IMR-90 (cell line): ENCODE measurements at places on chromosomes 11 and 22. TPM values are rescaled to one million over a fixed set of nuclear protein-coding genes. Genes with fewer than 3 reads are reported as not detected.

Gene ELF5
- not detected in 2 replicates for polyA plus RNA-seq

Gene DLG2
- 0.22 and 0.31 TPM in 2 replicates for polyA plus RNA-seq

Gene TRIM51
- not detected in 2 replicates for polyA plus RNA-seq

Gene KRTAP5-8
- polyA plus RNA-seq: 0.07 TPM in 1 of 2 replicates, not detected in the other

Gene EFCAB6
- polyA plus RNA-seq: 0.30 and 0.44 TPM in 2 replicates

GRCh38 chr11:114281388-114281956, 14.7 kb upstream of the NNMT start:
- no peak for DNase-seq
- peaks cover 18% of the 10 kb centered on the region for H3K4me1 ChIP-seq
- H3K36me3 ChIP-seq: no peaks in the 10 kb centered on the region
- no peak overlapping the region for H3K4me3 ChIP-seq

GRCh38 chr11:12216041-12216451, 105.7 kb downstream of the MICAL2 start:
- no peak overlapping the region for H3K27ac ChIP-seq
- no peak for DNase-seq
- peaks cover 34% of the 10 kb centered on the region for H3K4me1 ChIP-seq
- no peak overlapping the region for H3K4me3 ChIP-seq

DNA sequence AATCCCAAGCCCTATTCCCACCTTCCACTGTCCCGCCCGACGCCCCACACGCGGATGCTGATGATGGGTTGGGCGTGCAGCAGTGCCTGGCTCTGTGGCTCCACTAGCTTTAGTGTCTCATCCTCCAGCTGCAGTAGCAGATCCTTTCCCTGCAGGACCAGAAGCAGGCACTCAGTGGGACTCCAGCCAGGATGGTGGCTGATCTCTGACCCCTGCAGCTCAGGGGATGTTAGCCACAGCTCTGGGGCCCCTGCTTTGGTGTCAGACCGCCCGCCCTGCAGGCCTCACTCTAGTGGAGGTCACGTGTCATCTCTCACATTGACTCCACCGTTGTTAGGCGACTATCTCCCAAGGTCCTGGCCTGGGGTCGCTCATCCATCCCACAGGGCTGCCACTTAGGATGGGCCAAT, 11.8 kb downstream of the SMPD1 start:
- H3K27ac ChIP-seq: no peak overlapping the region
- DNase-seq: no peak
- H3K4me1 ChIP-seq: peaks cover 16% of the 10 kb centered on the region
- no peak overlapping the region for H3K4me3 ChIP-seq
- H3K27me3 ChIP-seq: no peaks in the 10 kb centered on the region
- H3K36me3 ChIP-seq: peaks cover 23% of the 10 kb centered on the region; the same call in 1 of the 2 replicates

DNA sequence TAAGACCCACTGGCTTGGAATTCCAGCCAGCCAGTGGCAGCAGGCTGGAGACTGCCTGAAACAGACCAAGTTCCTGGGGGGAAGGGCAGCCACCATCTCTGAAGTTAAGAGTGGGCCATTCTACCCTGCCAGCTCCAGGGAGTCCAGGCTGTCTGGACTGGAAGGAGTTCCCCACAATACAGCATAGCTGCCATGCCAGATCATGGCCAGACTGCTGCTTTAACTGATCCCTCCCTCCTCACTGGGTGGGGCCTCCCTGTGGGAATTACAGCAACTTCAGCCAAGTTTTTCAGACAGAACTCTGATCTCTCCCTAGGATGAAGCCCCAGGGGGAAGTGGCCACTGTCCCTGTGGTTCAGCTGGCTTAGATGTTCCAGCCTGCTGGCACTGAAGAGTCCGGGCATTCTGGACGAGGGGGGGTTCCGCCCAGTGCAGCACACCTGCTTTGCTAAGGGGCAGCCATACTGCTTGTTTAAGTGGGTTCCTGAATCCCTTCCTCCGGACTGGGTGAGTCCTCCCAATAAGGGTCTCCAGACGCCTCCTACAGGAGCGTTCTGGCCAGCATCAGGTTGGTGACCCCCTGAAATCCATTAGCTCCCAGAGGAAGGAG, 455.4 kb downstream of the DLG2 start:
- no peak overlapping the region for H3K27ac ChIP-seq
- H3K4me1 ChIP-seq: peaks cover 1% of the 10 kb centered on the region; the same call in 1 of the 2 replicates
- no peaks in the 10 kb centered on the region for H3K27me3 ChIP-seq
- H3K36me3 ChIP-seq: no peaks in the 10 kb centered on the region

DNA sequence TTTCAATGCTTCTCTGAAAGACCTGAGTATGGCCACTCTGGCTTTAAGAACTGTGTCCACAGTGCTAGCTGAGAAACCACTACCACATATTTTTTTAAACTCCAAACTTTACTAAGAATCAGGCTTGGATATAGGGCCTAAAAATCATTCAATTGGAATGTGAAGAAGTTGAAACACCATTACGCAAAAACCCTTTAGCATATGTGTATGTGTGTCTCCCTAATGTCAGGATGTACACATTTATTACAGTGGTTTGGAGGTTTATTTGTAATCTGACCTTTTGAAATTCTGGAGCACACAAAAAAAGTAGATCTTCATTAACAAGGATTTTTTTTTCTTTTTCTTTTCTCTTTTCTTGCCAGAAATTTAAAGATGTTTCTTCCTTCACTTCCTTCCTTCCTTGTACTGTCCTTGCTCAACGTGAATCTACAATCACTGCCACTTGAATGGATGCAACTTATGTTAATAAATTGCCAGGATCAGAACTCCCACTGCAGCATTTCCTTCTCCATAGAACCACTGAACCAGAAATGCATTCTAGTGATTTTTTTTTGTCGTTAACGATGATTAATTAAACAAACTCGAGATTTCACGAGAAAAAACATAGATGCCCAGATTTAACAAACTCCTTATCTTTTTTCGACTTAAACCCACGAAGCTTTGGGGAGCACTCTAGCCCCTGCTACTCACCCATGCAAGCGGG, 3.1 kb upstream of the ADM start:
- no peaks in the 10 kb centered on the region for H3K27me3 ChIP-seq
- peak overlapping the region; percentile 100 for H3K27ac ChIP-seq
- DNase-seq: peak; percentile 94
- peaks cover 21% of the 10 kb centered on the region for H3K36me3 ChIP-seq
- H3K4me3 ChIP-seq: peak overlapping the region; percentile 64
- peaks cover 9% of the 10 kb centered on the region for H3K4me1 ChIP-seq

- no peak overlapping the region for H3K4me3 ChIP-seq
- DNase-seq: no peak
- H3K27me3 ChIP-seq: no peaks in the 10 kb centered on the region
- H3K36me3 ChIP-seq: no peaks in the 10 kb centered on the region
- no peak overlapping the region for H3K27ac ChIP-seq
- H3K4me1 ChIP-seq: no peaks in the 10 kb centered on the region; the same call in 1 of the 2 replicates
Observed at GRCh38 chr11:93033093-93033492, 63.6 kb downstream of the MTNR1B start.

DNA sequence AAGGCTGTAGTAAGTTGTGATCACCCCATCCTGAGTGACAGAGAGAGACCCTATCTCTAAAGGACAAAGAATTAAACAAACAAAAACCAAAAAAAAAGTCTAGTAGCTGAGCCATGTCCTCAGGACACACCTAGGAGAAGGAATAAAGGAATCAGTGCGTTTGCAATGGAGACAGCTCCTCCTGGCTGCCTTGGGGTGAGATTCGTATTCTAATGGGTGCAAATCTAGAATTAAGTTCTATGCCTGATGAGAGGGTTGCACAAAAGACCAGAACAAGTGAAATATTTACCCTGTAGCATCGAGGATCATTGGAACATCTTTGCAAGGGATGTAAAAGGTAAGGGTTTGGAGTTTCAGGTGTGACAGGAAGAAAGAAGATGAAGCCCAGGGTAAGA, 70.3 kb upstream of the BMAL1 start:
- H3K27ac ChIP-seq: peak overlapping the region; percentile 84; the same call in 1 of the 2 replicates
- no peak overlapping the region for H3K4me3 ChIP-seq
- H3K27me3 ChIP-seq: no peaks in the 10 kb centered on the region
- peaks cover 13% of the 10 kb centered on the region for H3K4me1 ChIP-seq

- H3K4me3 ChIP-seq: no peak overlapping the region
- peak overlapping the region; percentile 41; the same call in 1 of the 2 replicates for H3K27ac ChIP-seq
- no peaks in the 10 kb centered on the region for H3K36me3 ChIP-seq
Observed at GRCh38 chr11:34427186-34427805, 11.4 kb upstream of the CAT start.

GRCh38 chr11:103807806-103808205, 228.6 kb upstream of the DDI1 start:
- DNase-seq: peak; percentile 52
- H3K4me1 ChIP-seq: peaks cover 6% of the 10 kb centered on the region
- H3K4me3 ChIP-seq: no peak overlapping the region
- H3K27ac ChIP-seq: no peak overlapping the region
- H3K27me3 ChIP-seq: no peaks in the 10 kb centered on the region
- H3K36me3 ChIP-seq: no peaks in the 10 kb centered on the region

DNA sequence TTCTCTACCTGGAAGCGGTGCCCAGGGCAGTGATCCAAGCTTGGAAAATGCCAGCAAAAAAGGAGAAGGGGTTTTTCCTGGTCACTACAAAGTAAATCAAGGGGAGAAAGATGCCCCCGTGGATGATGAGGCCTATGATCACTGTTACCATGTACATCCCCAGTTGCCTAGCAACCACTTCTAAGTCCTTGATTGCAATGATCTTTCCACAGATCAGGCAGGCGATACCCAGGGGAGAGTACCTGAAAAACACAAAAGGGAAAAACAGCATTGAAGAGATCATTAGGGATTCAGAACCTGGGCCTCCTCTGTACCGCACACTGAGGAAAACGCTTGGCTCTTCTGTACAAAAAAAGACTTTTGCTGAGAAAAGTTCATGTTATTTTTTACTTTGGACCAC, 127.1 kb downstream of the SLC1A2 start:
- no peak for DNase-seq
- no peaks in the 10 kb centered on the region for H3K36me3 ChIP-seq
- no peak overlapping the region for H3K27ac ChIP-seq
- no peak overlapping the region for H3K4me3 ChIP-seq

DNA sequence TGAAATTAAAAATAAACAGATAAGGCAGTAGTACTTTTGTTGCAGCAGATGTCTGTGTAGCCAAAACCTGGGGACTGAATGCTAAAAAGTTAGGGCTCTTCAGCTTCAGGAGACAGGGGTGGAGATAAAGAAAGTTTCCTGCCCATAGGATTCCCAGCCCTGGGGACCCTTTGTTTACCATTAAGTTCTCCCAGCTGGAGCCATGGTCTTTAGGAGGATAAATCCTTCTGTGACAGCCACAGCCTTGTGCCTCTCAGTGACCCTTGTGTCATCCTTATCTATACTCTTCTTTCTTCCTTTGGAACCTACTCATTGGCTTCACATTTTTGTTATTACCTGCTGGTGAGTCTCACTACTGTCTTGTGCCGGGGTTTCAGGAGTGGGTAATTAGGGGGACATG, at the start of gene OR51M1:
Gene OR51M1, plus strand, starts transcription at position 237 of the 400 bp plus-strand sequence. CDS start 5,587 bp downstream, outside the sequence.
- no peaks in the 10 kb centered on the region for H3K27me3 ChIP-seq
- H3K4me1 ChIP-seq: no peaks in the 10 kb centered on the region
- no peaks in the 10 kb centered on the region for H3K36me3 ChIP-seq
- H3K4me3 ChIP-seq: no peak within 1 kb of the TSS
- no peak within 1 kb of the TSS for H3K27ac ChIP-seq
